ENCODE measurements at places on chromosomes 5 and 9.

- no peak for DNase-seq
Observed at GRCh38 chr5:153209016-153209415, 281.5 kb upstream of the GRIA1 start.

GRCh38 chr9:2159521-2160454 is 144.6 kb downstream of the SMARCA2 start:
- peak; percentile 44 for DNase-seq

DNA sequence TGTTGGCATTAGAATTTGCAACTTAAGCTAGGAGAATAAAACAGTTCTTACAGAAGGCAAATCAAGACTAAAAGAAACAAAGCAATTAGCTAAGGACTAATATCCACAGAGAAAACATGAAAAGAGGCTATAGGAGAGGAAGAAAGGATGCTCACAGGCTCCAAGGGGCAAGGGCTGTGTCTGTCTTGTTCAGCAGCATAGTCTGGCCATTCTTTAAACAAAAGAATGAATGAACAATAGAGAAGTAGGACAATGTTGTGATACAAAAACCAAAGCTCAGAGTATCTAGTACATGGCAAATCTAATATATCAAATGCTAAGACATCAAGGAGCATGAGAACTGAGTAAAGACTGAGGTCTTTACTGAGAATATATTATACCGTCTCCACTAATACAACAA is 39.5 kb downstream of the PLPP1 start:
- no peak for DNase-seq

DNA sequence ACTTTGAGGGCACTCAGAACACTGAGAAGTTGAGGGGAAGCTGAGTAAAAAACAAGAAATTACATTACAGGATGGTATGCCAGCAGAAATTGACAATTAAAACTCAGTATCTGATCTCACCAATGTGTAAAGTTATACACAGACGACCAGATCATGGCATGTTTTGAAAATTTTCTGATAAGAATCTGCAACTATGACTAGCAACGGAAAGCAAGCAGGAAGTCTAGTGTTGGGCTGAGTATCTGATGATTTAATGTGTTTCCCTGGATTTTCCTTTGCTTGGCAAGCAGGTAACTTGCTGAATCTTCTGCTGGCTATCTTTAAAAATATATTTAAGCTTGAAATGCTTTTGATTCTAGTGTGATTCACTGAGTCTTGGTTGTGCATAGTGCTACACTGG is 5.2 kb upstream of the GCNT4 start:
- DNase-seq: no peak

DNA sequence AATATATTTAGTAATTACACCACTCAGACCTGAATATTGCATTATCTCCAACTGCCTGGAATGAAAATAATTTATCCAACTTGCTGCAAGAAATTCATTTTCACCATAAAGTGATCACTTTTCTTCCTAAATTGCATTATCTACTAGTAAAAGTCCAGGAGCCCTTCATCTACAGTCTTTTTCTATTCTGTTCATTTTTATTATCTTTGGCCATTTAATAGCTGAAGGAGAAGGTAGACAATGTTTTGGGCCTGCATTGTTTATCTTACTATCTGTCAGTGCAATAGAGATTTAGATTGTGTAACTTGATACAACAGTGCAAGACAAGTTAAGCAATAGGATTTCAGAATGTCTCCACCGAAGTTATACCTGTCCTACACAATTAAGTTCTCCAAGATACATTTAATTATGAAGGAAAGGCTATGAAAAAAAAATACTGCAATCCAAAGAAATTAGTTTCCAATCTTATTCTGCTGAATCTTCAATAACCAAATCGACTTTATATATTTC is 1339.7 kb upstream of the CDH6 start:
- no peak for DNase-seq

GRCh38 chr9:27838876-27839275 is 265.6 kb upstream of the C9orf72 start:
- DNase-seq: no peak

DNA sequence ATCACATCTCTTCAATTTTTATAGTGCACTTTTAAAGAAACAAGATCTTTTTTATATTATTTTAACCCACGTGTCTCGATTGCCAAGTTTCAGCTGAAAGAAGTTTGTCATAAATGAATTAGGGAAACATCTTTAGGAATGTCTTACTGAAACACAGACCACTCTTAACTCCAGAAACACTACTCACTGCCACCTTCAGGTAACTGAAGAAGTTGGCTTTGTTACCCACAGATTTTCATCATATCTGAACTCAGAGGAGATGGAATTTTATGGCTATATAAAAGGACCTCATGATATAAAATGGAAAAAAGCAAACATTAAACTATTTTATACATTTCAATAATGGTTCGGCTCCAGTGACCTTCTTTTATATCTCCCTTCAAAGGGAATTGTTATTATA is 158.0 kb downstream of the SEMA5A start:
- no peak for DNase-seq

GRCh38 chr5:158676642-158677469 is 422.9 kb downstream of the EBF1 start:
- no peak for DNase-seq
